ENCODE measurements at places on chromosomes 4 and X.

DNA sequence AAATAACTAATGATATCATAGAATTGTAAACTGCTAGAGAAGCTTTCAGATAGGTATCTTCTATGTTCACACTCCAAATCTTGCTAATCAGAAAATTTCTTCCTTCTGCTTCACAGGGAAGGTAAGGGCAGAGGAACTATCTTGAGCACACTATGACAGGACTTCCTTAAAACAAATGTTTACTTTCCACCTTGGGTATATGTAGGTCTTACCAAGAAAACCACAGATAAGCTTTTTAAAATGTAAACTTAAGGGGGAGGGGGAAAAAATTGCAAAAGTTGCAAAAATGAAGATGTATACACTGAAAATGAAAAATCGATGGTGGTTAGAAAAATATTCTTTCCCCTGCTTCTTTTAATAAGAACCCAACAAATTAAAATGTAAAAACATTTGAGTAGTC is 30.9 kb downstream of the YTHDC1 start:
- no peak for DNase-seq

GRCh38 chr4:53018471-53018870 is 156.4 kb downstream of the RASL11B start:
- no peak for DNase-seq

GRCh38 chr4:179195887-179196286 is 1753.7 kb upstream of the AGA start:
- no peak for DNase-seq

DNA sequence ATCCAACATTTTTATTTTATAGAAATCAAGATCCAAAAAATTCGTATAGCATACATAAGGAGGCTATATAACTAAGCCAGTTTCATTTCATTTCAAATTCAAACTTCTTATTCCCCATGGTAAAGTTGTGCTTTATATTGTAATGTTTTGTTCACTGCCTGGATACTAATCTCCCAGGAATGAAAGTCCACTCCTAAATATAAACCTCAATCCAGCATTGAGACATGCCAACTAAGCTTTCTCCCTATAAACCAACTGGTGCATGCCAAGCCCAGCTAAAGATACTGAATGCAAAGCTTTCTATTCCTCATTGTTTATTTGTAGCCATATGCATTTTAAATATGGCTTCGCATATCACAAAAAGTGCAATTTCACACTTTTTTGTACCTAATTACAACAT is 63.8 kb upstream of the INPP4B start:
- DNase-seq, result no peak

All from PC-9 (cell line).